ENCODE measurements at places on chromosomes 7 and 10.

DNA sequence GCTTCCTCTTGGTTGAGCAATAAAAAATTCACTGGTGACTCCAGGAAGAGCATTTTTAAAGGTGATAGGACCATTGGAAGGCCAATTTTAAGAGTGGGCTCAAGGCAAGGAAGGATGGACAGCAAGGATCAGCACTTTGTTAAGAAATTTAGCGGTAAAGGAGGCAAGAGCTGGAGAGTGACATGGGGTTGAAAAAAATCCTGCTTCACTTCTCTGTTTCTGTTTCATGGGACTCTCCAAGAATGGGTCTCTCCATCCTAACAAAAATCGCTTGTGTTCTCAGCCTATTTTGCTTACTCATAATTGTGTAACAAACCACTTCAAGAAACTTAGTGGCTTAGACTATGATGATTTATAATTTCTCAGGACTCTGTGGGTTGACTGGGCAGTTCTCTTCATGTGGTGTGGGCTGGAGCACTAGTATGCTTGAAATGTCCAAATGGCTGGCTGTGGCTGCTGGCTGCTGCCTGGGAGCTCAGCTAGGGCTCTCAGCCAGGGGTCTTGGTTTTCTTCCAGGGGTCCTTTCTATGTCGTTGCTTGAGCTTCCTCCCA lies 59.8 kb upstream of the ZNRF2 start:
- DNase-seq = no peak

DNA sequence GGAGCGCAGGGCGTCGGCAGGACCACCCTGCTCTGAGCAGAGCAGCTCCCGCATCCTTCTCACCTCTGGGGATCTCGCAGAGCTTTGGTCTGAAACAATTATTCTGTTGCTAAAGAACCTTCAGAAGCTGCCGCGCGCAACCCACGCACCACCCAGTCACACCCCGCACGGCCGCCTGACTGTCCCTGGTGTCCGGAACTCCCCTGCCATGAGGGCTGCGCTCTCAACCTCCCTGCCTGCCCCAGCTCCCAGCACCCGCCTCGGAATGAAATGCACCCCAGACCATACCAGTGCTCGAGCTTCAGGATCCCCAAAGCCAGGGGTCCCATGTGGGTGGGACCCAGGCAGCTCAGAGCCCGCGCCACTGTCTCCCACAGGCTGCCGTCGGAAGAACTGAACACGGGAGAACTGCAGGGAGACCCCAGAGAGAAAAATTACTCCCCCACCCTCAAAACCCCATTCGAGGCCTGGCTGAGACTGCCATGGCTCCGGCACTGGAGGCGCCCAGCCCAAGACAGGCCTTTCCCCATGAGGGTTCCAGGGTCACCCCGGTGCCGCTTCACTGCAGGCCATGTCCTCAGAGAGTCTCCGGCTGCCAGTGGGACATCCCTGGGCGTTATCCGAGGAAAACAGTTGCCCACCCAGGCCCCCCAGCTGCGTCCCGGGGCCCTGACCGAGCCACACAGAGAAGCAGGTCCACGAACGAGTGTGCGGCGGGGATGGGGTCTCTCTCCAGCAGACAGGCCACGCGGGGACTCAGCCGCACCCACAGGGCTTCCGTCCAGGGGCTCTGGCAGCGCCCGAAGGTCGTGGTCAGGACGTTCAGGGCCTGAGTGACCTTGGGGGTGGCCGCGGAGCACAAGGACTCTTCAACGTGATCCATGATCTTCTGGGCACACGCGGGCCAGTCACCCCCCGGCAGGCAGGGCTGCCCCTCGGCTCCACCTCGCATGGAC lies 12.1 kb downstream of the BRAT1 start:
- no peak for DNase-seq

DNA sequence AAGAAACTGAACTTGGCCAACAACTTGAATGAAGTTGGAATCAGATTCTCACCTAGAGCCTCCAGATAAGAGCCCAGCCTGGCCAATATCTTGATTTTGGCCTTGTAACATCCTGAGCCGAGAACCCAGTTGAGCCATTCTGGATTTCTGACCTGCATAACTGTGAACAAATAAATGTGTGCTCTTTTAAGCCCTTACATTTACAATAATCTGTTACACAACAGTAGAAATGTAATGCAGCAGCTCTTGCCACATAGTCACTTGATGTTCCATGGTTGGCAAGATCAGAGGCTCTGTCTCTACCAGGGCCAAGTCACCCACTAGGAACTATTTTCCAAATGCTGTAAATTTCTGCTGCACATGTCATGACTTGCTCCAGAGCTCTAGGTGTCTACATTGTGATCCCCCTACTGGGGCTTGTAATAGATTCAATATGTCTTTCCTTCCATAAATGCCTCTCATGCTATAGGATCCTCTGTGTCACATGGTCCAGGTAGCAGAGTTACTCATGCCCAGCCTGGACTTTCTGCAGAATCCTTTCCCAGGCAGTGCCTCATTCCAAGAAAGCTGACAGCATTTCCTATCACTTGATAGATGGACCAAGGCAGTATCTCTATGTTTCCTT lies 11.4 kb upstream of the RBM20 start:
- DNase-seq = no peak

DNA sequence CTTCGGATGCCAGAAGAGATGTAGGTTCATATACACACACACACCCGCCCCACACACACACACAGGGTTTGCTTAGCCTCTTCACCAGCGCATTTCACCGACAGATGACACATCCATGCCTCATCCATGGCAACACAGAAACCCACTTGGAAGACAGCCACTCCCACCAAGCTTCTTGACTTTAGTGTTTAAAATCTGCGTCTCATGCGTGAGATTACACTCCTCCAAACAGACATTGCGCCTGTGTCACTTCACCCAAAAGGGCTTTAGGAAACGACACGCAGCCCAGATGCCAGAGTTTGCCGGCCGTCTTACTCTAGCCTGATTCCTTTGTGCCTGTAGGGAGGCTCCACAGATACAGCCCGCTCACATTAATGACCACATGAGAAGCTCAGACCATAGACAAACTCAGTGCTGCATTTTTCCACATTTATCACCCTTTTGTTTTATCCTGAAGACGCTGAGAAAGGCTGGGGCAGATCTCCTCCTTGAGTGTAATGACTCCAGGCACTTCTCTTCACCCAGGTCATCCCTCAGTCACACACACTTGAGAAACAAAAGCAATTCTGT lies 73.8 kb downstream of the DIP2C start:
- no peak for DNase-seq

DNA sequence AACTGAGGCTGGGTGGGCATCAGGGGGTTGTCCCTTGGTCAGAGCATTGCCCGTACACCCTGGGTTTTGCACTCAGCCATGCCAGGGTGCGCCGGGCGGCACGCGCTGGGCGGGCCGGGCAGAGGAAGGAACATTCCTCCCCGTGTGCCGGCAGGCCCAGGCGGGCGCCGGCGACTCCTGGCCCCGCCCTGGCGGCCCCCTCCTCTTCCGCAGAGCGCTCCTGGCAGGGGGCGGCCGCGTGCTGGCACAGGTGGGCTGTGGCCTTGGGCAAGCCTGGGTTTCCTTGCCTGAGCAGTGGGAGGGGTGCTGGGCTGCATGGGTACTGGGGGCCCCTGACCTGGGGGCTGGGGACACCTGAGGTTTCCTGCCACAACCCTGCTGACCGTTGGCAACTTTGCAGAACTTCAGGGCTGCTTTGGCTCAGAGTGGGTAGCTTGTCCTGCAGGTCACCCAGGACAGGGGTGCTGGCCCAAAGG lies 3.9 kb downstream of the LFNG start:
- no peak for DNase-seq

DNA sequence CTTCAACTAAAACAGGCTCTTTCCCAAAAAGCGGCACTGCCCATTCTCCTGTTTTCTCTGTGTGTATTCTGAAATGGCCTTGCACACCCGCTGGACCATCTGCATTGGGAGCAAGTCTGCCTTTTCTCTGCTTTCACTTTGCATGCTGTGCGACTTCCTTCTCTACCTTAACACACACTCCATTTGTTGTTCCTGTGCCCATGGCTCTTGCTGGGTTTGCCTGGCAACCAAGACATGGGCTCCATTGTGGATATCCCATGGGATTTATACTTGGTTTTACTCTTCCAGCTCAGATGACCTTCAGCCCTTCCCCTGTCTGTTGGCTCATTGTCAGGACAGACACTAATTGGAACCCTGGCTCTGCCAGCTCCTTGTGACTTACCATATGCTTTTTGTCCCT lies 465.3 kb downstream of the REEP3 start:
- no peak for DNase-seq

DNA sequence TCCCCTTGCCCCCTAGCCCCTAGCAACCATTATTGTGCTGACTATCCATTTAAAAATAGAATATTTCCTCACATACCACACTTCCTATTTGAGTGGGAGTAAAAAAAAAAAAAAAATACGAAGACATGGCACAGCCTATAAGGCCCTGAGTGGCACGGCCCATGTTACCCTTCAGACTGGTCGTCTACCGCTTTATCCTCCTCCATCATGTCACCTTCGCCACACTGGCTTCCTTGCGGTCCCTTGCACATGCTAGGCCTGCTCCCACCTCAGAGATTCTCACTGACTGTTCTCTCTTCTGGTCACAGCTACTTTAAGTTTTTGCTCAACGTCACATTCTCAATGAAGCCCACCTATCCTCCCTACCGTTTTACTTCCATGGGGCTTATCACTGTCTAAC lies 130.3 kb downstream of the ATE1 start:
- no peak for DNase-seq

Measured in stimulated activated CD4-positive, alpha-beta T cell treated with anti-CD3 and anti-CD28 coated beads, TNF-alpha, amount 100 ng/mL, for 4 hours (primary cell).